NCI-H1105 (cell line): ENCODE measurements at places on chromosomes 11 and 22.

- no peak for DNase-seq
Measured at GRCh38 chr22:35440129-35440528, 40.2 kb downstream of the MCM5 start.

DNA sequence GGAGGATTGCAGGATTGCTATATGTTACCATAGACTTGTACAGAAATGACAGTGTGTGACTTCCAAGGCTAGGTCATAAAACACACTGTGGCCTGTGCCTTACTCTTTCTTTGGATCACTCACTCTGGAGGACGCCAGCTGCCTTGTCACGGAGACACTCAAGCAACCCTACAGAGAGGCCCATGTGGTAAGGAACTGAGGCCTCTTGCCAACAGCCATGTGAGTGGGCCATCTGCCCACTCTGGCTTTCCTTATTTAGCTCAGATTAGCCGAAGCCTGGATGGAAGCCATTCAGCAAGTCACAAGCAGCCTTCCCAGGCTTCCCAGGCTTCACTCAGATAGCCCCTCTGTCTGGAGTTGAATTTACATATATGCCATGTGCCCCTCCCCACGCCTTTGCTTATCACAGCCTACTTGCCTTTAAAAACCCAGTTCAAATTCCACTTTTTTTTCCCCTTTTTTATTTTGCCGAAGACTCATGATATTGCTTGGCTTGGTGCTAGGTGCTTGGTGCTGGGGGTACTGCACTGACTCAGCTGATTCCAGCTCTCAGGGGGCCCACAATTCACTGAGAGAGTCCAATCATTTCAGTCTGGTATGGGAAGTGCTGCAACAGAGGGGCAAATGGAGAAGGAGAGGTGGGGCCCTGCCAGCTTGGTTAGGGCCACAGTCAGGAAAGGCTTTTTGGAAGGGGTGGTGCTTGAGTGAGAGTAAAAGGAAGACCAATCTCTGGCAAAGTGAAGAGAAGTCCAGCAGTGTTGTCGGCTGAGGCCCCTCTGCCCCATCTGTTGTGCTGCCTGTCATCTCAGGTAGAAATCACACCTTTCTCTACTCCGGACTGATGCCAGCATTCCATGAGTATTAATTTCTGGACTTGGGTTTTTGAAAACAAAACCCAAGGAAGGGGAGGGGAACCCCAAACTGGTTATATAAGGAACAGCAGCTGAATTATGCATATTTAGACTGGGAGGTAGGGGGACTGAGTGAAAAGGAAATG, 14.5 kb upstream of the P4HA3 start:
- peak; percentile 11 for DNase-seq

- DNase-seq, result no peak
Measured at GRCh38 chr11:112871909-112872500, 89.2 kb upstream of the NCAM1 start.

- DNase-seq, result no peak
Measured at GRCh38 chr11:27390318-27391295, 27.6 kb upstream of the CCDC34 start.

DNA sequence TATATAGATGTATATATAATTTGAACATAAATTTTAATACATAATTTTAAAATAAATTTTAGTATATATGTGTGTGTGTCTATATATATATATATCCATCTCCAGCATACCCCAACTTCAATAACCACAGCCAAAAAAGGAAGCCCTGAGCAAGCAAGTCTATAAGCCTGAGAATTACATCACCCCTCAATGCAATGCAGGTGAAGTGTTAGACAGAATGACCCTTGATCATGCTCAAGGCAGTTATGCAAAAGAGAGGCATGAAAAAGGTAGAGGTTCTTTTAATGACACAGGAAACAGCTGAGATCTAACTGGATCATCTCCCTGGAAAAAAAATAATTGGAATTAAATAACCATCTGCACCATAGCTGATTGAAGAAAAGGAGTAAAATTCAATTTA, 557.9 kb upstream of the ANO5 start:
- no peak for DNase-seq

DNA sequence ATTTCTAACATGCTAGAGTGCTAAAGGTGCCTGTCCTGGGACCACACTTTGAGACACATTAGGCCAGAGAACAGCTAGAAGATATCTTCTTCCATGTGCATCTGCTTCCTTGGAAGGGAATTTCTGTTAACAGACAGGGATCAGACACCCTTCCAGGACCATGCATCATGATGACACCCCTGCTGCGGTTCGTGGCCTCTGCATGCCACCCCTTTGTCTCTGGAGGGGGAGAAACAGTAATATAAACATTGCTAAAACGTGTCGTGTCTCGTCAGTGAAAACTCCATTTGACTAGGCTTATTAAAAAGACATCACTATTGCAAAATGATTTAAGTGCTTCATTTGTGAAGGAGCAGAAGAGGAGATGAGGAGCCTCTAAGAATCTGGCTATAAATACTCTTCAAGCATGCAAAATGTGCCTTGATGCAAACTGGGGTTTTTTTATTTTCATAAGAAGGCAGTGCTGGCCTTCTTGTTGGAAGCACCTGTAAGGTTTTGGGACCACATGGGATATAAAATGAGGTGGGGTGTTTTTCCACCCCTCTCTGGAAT, 141.6 kb downstream of the MYO18B start:
- no peak for DNase-seq

DNA sequence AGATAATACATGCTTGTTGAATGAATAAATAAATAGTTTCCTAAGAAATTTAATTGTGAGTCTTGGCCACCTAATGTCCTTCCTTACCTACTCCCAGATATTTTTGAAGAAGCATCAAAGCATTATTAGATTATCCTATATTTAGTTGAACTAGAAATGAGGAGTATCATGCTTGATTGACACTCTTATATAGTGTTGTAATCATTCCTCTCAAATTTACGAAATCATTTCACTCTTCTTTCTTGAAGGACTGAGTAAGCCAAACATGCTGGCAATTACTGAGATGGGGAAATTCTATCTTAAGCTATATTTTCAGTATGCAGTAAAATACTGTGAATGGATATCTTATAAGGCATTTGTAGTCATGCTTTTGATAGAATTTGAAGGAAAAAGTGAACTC, 189.0 kb downstream of the LUZP2 start:
- no peak for DNase-seq

DNA sequence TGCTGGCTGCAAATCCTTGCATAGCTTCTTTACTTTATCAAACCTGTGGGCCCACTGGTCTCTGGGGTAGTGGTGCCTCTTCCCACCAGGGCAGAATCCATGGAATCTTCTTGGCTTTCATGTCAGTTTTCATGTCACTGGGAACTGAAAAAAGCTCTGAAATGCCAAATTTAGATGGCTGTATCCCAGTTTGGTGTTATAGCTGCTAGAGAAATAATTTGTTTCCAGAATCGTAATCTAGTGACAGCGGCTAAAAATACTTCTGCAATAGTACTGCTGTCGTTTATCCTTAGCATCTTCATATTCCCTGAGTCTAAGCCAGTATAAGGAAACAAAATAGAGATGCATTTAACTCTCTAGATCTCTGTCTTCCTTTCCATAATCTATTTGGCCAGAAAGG, 983.4 kb upstream of the FAT3 start:
- DNase-seq, result no peak

DNA sequence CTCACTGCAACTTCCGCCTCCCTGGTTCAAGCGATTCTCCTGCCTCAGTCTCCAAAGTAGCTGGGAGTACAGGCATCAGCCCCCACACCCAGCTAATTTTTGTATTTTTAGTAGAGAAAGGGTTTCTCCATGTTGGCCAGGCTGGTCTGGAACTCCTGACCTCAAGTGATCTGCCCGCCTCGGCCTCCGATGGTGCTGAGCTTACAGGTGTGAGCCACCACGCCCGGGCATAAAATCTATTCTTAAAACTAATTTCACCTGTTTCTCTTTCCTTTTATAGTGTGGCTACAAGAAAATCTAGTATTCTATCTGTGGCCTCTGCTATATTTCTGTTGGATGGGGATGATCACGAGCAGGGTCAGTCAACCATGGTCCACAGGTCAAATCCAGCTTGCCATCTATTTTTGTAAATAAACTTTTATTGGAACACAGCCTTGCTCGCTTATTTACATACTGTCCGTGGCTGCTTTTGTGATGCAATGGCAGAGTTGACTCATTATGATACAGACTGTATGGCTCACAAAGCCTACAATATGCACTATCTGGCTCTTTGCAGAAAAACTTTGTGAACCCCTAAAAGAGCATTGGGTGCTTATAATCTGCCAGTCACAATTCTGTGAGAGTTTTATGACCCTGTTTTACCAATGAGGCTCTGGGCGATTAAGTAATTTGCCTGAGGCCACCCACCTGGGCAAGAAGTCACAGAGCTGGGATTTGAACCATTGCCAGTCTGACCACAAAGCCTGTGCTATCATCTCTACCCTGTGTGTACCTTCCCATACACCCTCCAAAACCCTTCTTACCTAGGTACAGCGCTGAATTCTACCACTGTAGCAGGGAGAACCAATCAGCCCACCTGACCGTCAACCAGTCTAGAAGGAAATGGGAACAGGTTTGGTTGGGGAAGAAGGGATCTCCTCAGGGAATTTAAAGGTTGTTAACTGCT, 28.3 kb downstream of the SLC1A2 start:
- DNase-seq, result peak; percentile 0

- DNase-seq, result no peak
Measured at GRCh38 chr22:39300186-39300830, 19.1 kb downstream of the RPL3 start.

GRCh38 chr11:4890279-4890678, 8.6 kb downstream of the OR51T1 start:
- DNase-seq, result no peak

- DNase-seq, result no peak
Measured at GRCh38 chr11:128310676-128311445, 276.5 kb downstream of the ETS1 start.

- DNase-seq, result peak; percentile 88
Measured at GRCh38 chr22:35172442-35172841, 84.9 kb upstream of the HMGXB4 start.

DNA sequence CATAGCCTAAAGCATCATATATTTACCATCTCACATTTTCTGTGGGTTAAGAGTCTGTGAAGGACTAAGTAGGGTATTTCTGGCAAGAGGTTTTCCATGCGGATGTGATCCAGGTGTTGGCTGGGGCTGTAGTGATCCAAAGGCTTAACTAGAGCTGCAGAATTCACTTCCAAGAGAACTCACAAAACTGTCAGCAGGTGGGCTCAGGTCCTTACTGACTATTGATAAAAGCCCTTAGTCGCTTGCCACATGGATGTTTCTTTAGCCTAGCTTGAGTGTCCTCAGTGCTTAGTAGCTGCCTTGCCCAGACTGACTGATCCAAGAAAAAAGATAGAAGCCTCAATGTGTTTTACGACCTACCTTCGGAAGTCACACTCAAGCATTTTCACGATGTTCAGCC, 250.8 kb downstream of the CNTN5 start:
- DNase-seq, result no peak

DNA sequence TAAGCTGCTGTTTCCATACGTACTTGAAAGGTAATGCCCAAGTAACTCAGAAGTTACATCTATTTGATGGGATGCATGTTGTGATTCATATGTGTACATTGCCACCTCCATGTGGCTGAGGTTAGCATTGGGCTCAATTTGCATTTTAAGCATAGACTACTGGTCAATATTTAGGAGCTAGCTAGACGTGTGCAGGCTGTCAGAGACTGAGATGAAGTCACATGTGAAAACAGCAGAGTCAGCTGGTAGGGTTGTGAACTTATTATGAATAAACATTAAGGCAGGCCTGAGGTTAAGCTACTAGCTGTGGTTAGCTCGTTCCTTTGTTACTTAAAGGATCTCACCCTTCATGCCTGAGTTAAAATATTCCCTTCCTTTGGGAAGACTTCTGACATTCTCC, 114.5 kb upstream of the MTNR1B start:
- DNase-seq, result no peak

GRCh38 chr11:34501949-34502348, 11.6 kb downstream of the ELF5 start:
- no peak for DNase-seq

DNA sequence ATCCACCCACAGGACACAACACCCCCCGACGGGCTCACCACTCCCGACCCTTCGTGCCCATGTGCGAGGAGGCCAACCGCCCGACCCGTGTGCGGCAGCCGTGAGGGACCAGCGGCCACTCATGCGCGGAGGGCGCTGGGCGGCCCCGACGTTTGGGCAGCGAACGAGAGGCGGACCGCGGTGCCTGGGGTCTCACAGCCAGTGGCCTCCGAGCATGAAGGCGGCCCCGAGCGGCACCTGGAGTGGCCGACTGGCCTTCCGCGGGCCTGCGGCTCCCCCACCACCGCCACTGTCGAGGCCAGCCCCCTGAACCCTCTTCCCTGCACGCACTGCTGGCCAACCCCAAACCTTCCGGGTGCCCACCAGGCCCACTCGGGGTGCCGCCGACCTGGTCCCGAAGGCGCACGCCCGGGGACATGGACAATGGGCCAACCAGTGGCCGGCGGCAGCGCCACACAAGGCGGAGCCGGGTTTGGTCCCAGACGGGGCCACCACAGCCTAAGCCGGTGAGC, 4274.9 kb upstream of the OR11H1 start:
- no peak for DNase-seq

DNA sequence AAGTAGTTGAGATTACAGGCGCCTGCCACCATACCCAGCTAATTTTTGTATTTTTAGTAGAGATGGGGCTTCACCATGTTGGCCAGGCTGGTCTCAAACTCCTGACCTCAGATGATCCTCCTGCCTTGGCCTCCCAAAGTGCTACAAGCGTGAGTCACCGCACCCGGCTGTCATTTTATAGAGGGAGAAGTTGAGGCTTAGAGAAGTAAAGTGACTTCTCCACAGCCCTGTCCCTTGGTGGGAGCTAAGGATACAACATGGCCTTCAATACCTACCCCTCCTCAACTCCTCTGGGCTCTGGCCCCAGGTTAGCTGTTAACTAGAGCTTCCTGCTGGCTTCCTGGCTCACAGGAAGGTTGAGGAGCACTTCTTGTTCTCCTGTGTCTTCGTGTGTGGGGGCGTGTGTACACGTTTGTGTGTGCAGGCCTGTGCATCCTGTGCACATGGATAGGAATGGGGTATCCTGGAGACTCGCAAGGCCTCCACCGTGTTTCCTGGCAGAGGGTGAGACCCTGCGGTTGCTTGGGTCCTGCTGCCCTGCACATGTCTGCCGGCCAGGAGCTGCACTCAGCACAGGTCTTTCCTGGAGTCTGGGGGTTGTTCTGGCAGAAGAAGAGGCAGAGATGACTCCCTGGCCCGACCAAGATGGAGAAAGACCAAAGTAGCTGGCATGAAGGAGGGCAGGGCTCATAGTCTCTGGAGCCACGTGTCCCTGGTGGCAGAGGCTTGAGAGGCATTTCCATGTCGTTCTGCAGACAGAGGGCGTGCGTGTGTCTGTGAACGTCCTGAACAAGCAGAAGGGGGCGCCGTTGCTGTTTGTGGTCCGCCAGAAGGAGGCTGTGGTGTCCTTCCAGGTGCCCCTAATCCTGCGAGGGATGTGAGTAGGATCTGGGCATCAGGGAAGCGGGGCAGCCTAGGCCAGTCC, 2.4 kb downstream of the SIDT2 start:
- no peak for DNase-seq
